A673 (cell line): ENCODE measurements at places on chromosomes 3 and 15. TPM values are rescaled to one million over a fixed set of nuclear protein-coding genes. Genes with fewer than 3 reads are reported as not detected.

Gene ZCWPW2
- total RNA-seq: not detected in 2 replicates

Gene GP5
- total RNA-seq: 0.09 and 0.11 TPM in 2 replicates

Gene CFAP92
- 0.26 TPM in 1 of 2 replicates, not detected in the other for total RNA-seq

Gene CD86
- total RNA-seq: not detected in 2 replicates

Gene RBMS3
- 5.9 and 7.9 TPM in 2 replicates for total RNA-seq

Gene GRAMD2A
- total RNA-seq: 0.20 and 0.43 TPM in 2 replicates

Gene TPRG1
- 1.0 and 1.6 TPM in 2 replicates for total RNA-seq

Gene GHSR
- total RNA-seq: not detected in 2 replicates

Gene SCN11A
- total RNA-seq: not detected in 2 replicates

- DNase-seq: no peak
Observed at GRCh38 chr3:130686833-130687232, 59.8 kb downstream of the PIK3R4 start.

- no peak for DNase-seq
Observed at GRCh38 chr3:126154391-126155279, 25.8 kb downstream of the ALDH1L1 start.

- DNase-seq: no peak
Observed at GRCh38 chr3:180097626-180098025, 60.9 kb upstream of the PEX5L start.

DNA sequence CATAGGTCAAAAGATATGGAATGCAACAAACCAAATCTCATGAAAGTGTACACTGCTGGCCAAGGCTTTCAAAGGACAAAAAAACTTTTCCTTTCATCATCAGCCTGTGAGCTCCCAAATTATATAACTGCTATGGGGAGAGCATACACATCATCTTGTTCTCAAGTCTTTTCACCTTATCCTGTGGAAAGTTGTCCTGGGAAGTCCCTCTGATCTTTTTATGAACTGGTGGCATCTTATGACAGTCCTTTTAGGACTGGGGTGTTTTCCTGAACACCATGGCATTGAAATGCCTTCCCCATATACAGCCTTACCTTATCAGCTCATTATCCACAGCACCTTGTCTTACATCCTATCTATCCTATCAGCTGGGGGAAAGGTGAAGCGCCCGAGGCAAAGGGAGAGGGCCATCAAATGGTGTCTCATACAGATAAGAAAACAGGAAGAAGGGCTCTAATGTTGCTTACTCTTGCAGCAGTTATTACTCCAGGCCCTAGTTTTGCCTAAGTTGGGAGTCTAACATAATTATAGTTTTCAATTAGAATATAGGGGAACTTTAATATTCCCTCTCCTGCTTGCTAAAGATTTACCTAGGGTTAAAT, 61.5 kb upstream of the GOLIM4 start:
- no peak for DNase-seq

GRCh38 chr3:151483961-151484520, 23.2 kb upstream of the IGSF10 start:
- no peak for DNase-seq

GRCh38 chr3:183503746-183504145, 51.8 kb downstream of the KLHL6 start:
- DNase-seq: no peak

DNA sequence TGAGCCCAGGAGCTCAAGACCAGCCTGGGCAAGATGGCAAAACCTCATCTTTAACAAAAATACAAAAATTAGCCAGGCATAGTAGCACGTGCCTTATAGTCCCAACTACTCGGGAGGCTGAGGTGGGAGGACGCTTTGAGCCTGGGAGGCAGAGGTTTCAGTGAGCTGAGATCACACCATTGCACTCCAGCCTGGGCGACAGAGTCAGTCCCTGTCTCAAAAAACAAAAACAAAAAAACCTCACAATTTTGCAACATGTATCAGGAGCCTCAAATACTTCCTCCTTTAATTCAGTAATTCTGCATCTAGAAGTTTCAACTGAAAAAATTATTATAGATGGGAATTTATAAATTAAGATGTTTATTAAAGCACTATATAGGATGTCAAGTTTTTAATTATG, 1.1 kb downstream of the MRPL47 start:
- no peak for DNase-seq

- DNase-seq: no peak
Observed at GRCh38 chr15:91936927-91937326, 83.4 kb downstream of the SLCO3A1 start.

DNA sequence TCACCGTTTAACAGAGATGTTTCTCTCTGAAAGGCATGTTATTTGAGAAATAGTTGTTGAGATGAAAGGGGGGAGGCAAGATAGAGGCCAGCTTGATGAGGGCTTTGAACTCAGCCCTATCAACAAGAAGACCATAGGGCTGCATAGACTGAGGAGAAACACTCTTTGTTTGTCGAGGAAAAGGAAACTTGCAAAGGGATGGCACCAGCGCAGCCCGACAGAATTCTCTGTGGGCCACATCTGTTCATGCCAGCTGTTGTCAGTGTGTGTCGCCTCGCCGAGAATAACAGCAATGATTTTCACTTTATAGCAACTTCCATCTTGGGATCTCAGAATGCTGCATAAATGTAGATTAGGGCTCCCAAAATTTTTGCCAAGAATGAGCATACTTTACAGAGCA, 478.3 kb upstream of the TPRG1 start:
- no peak for DNase-seq

GRCh38 chr3:4821975-4822374, 157.3 kb upstream of the BHLHE40 start:
- no peak for DNase-seq

GRCh38 chr3:42012935-42013690, 51.2 kb upstream of the ULK4 start:
- peak; percentile 53 for DNase-seq

DNA sequence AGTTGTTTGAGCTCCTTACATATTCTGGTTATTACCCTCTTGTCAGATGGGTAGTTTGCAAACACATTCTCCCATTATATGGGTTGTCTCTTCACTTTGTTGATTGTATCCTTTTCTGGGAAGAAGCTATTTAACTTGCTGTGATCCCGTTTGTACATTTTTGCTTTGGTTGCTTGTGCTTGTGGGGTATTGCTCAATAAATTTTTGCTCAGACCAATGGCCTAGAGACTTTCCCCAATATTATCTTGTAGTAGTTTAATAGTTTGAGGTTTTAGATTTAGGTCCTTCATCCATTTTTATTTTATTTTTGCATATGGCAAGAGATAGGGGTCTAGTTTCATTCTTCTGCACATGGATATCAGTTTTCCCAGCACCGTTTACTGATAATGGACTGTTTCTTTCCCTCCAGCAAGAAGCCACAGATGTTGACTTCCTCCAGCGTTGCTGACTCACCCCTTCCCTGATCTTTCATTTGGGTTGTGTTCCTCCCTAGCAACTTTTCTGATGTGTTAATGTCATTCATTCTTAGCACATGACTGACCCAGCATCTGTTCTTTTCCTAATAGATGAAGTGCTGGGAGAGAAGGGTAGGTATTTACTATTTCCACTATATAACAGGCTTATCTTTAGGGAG, 166.7 kb upstream of the SGO1 start:
- no peak for DNase-seq

GRCh38 chr3:23676093-23676492, 129.7 kb upstream of the UBE2E1 start:
- DNase-seq: no peak

GRCh38 chr3:177596816-177597271, 399.6 kb upstream of the TBL1XR1 start:
- DNase-seq: no peak

DNA sequence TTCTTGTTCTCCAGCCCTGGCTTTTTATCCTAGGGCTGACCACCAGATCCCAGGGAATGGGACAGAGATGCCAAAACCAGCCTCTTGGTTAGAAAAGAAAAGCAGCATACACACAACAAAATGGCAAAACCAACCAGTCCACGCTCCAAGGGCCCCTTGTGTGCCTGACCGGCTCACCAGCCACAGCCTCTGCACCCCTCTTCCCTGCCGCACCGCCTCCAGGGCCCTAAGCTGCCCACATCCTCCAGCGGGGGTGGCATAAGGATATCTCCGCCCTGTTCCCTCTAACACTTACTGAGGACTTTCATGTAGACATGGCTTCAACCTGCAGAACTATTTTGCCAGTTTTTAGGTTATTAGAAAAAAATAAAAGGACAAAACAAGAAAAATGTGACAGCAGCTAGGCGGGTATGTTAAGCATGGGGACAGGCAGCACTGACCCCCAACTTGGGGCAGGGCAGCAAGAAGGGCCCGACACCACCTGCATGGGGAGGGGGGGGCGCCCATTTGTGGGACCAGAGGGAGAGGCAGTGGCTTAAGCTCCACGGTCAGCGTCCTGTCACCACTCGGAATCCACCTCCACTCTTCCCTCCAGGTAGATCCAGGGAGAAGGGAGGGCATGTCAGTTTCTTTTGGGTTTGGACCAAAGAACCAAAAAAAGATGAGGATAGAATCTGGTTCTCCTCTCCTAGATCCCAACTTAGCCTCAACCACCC, 49.1 kb downstream of the DHX30 start:
- no peak for DNase-seq

DNA sequence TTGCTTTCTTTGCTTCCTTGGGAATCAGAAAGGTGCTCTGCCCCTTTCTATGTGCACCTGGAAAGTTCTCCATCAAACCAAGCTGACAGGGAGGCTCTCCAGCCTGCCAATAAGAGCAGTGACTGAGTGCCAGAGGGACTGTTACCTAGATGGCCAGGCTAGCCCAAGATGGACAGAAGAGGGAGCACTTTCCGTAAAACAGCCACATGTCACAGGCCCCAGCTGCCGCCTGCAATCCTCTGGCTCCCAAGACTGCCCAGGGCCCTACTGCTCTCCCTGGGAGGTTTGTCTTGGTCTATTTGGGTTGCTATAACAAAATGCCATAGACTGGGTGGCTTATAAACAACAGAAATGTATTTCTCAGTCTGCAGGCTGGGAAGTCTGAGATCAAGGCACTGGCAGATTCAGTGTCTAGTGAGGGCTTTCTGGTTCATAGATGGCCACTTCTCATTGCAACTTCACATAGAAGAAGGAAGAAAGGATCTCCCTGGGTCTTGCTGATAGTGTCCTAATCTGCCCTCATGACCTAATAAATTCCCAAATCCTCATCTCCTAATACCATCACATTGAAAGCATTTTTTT, 72.3 kb downstream of the TAMM41 start:
- peak; percentile 35 for DNase-seq

DNA sequence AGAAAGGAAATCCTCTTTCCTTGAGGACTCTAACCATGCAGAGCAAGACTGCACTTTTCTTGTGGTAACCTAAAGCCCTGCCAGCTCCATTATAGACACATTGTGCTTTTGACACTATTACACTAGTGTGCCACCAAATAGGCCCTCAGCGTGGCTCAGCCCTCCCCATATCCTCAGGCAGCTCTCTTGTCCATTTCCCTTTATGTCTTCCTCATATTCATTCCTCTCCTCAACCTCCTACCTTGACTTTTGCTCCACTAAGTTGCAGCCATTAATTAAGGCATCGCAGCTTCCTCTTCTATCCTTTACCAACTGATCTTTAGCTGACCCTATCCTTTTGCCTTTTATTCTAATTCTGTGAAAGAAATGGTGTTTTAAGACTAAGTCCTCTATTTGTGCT, 3.7 kb downstream of the ATG7 start:
- DNase-seq: no peak

DNA sequence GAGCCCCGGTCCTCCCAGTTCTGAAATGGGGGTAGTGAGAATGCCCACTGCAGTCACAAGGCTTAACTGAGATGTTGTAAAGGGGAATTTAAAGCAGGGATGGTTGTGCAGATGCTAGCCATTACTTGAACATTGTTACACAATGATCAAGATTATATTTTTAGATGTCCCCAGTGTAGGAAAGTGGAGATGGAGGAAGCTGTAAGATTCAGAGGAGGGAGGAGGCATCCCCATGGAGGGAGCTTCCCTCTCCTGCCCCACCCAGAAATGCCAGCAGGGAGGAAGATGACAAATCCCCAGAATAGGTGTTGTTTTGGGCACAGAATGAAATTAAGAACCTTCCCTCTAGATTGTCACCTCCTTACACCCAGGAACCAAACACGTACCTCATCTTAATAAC, 46.1 kb downstream of the EFCAB12 start:
- DNase-seq: no peak

DNA sequence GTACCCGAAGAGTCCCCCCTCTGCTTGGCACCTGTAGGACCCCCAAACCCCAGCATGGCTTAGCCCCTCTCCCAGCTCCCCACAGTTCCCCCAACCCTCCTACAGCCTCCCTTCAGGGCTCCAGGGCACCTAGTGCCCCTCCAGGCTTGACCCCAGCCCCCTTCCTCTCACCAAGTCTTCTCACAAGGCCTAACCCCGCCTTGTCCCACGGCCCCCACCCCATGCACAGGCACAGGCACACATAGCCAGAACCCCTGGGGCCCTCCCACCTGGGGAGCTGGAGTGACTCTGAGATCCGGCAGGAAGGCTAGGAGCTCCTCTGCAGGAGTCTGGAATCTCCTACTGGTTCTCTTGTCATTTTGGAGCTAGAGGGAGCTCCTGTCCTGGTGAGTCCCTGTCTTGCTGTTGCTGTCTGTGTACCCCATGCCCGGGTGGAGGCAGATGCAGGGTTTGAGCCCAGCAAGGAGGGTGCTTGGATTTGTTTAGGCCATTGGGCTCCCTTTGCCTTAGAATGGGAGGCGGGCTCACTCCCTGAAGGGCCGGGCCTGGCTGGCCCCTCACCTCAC, 39.6 kb downstream of the KLF13 start:
- DNase-seq: peak; percentile 55

- DNase-seq: no peak
Observed at GRCh38 chr3:105347625-105348302, 18.9 kb upstream of the ALCAM start.

- DNase-seq: no peak
Observed at GRCh38 chr3:71903936-71904335, 119.0 kb upstream of the PROK2 start.

GRCh38 chr3:125594125-125594524, 1.2 kb downstream of the OSBPL11 start:
- peak; percentile 17 for DNase-seq

DNA sequence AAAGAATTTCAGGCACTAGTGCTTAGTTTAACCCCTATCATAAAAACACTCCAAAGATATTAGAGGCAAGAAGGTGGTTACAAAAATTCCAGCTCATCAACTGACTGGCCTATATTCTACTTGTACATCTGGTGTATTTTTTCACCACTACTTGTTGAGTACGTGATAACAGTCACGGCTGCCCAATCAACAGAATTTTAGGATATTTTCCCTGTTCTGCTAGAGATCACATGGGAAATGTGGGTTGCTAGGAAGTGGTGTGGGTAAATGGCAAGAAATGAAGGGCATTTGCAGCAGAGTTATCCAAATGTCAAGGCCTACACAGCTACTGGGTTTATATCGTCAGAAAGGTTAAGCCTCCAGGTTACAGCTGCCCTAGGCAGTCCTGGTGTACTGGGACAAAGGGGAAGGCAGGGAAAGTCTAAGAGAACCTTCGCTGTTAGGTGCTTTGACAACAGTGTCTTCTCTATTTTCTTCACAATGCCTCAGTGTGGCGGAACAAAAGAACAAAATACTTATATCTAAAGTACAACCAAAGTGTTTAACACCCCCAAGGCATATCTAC, 81.9 kb downstream of the FMN1 start:
- no peak for DNase-seq

- no peak for DNase-seq
Observed at GRCh38 chr3:150330872-150331271, 77.2 kb upstream of the TSC22D2 start.

GRCh38 chr3:50350213-50350526, 405 bp downstream of the NPRL2 start:
- no peak for DNase-seq

GRCh38 chr3:69379661-69380060, 6.2 kb downstream of the FRMD4B start:
- no peak for DNase-seq
